Stimulated activated CD8-positive, alpha-beta memory T cell treated with anti-CD3 and anti-CD28 coated beads, Interleukin-4, amount 100 ng/mL, for 24 hours (primary cell): ENCODE measurements at places on chromosomes 12 and 14.

- no peak for DNase-seq
These were observed 31.9 kb downstream of the CEP83 start for GRCh38 chr12:94427501-94428381.

- no peak for DNase-seq
These were observed 60.4 kb upstream of the GRIP1 start for GRCh38 chr12:66739266-66739665.

GRCh38 chr14:29486132-29486531 lies 441.5 kb downstream of the PRKD1 start:
- no peak for DNase-seq

- peak; percentile 14 for DNase-seq
These were observed 873 bp downstream of the PLXNC1 start for GRCh38 chr12:94149119-94149780.

DNA sequence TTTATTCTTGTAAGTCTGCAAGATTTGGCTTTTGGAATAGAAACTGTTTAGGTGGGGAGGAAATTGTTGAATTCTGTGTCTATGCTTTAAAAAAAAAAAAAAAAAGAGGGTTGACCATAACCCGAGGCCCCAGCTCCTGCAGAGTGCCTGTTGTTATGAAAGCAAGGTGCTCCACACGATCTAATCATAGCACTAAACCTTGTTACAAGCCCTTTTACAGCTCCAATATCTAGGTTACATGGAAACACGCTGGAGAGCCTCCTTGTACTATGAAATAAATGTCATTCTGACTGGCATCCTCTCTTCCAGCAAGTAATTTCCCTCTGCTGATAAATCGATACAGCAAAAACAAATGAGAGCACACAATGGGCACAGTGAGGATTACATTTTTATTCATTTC lies 303.1 kb upstream of the SOX5 start:
- no peak for DNase-seq

GRCh38 chr14:102462391-102462790 lies 47.2 kb downstream of the ANKRD9 start:
- no peak for DNase-seq

- DNase-seq = peak; percentile 91
These were observed 53.0 kb downstream of the SLC25A47 start for GRCh38 chr14:100375963-100376735.

DNA sequence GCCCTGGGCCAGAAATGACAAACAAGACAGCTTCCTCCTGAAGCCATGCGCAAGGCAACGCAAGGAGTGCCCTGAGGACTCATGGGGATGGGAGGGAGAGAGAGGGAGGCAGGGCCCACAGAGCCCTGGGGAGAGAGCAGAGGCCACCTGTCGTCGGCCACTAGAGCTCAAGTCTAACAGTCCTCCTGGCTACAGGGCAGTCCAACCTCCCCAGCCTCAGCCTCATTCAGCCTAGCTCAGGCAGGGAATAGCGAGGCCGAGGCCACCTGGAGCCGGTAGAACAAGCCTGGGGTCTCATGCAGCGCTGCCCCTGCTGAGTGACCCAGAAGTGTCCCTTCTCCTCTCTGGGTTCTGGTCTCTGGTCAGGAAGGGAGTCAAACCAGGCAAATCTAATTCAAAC lies 69.5 kb downstream of the BCL11B start:
- no peak for DNase-seq

GRCh38 chr12:19166956-19167355 lies 37.4 kb downstream of the PLEKHA5 start:
- DNase-seq = no peak

GRCh38 chr12:63064080-63064479 lies 86.9 kb downstream of the AVPR1A start:
- DNase-seq = no peak

GRCh38 chr12:3553221-3553620 lies 62.2 kb downstream of the PRMT8 start:
- no peak for DNase-seq

- DNase-seq = no peak
These were observed 93.1 kb downstream of the PPM1H start for GRCh38 chr12:62841846-62842245.

GRCh38 chr14:105387530-105387922 lies 10.8 kb upstream of the TEX22 start:
- no peak for DNase-seq
